CD4-positive, alpha-beta T cell (primary cell): ENCODE measurements at places on chromosomes 1 and 21. TPM values are rescaled to one million over a fixed set of nuclear protein-coding genes. Genes with fewer than 3 reads are reported as not detected.

DNA sequence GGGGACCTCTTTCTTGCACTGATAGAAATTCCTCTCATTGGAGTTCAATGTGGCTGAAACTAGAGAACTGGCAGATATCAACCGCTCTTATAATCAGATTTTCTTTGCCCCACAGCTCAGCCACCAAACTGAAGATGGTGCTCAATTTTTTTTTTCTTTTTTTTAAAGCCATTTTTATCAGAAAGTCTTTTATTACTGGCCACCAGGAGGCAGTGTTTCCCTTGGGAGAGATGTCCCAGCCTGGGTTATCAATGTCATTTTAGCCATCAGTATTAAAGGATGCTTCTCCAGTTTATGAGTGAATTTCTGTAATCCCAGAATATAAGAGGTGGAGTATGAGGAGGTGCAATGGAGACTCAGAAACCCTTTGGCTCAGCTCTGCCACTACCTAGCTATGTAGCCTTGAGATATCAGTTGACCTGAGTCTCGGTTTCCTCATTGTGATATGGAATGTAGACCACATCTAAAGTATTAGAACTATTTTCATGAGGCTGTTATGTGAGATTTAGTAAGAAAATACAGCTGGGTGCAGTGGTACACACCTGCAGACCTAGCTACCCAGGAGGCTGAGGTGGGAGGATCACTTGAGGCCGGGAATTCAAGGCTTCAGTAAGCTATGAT, 27.6 kb downstream of the CD244 start:
- DNase-seq = peak; percentile 33

NEK7 gene
- total RNA-seq = 13.0 TPM

HLX gene
- total RNA-seq = 0.27 TPM

SDCCAG8 gene
- 21.2 TPM for total RNA-seq

SPRR4 gene
- not detected for total RNA-seq
